Stimulated activated CD8-positive, alpha-beta memory T cell treated with anti-CD3 and anti-CD28 coated beads, Interleukin-4, amount 100 ng/mL, for 1 hour (primary cell): ENCODE measurements at places on chromosomes 6 and 20.

DNA sequence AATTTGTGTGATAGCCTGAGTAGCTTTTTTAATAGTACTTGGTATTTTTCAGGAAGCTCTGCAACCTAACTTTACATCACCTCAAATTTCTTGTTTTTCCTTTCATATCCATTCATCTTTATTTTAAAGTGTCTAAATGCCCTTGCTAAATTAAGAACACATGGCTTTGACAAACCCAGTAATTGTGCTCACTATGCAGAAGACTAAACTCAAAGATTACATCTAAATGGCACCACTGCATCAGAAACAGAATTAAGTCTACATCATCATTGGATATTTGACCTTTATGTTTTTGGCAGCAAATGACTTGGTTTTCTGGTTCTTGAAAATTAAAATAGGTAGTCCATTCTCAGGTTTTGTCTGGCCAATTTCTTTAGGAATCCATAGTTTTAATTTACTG lies 69.6 kb upstream of the HDGFL1 start:
- no peak for DNase-seq

DNA sequence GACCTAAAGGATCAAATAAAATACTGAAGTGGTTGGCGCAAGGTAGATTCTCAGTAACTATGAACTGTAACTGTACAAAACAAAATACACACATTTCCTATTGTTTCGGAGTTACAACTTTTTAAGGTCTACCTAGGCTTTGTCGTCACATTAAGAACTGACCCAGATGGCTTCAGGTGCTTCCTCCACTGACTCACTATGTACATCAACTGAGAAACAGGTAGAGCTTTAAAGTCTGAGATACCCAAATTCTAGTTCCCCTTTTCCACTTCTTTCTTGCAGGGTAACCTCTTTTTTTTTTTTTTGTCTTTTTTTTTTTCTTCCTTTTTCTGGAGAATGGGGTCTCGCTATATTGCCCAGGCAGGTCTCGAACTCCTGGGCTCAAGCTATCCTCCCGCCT lies 5.5 kb downstream of the SNRPB start:
- no peak for DNase-seq

- no peak for DNase-seq
Observed at GRCh38 chr6:31309641-31310040, 37.7 kb upstream of the HLA-C start.

- no peak for DNase-seq
Observed at GRCh38 chr6:110089323-110089722, 90.1 kb downstream of the WASF1 start.

- DNase-seq, result no peak
Observed at GRCh38 chr20:1391640-1392442, 1.0 kb downstream of the FKBP1A start.

DNA sequence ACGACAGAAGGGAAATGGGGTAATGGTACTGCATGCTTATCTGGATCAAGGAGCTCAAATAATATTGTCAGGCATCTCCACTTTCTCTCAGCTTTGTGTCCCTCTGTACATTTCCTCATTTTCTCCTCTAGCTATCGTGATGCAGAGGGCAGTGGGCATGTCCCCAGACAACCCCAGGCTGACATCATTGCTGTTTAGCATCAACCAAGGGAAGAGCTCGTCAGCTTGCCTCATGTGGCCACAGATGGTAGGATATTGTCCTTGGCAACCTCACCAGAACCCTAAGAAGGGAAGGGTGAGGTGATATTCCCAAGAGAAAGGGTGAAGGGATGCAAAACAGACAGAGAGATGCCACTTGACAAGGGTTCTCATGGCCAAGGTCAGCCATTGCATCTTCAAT lies 58.3 kb downstream of the MAFB start:
- DNase-seq, result no peak

DNA sequence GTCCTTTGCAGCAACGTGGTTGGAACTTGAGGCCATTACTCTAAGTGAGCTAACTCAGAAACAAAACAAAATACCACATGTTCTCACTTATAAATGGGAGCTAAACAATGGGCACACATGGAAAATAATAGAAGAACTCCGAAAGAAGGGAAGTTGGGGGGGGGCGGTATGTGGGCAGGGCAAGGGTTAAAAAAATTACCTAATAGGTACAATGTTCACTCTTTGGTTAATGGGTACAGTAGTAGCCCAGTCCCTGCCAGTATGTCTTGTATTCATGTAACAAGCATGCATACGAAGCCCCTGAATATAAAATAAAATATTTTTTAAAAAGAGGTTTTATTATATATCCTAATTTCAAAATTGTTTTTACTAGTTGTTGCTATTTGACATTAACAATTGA lies 15.3 kb upstream of the FHL5 start:
- DNase-seq, result no peak

DNA sequence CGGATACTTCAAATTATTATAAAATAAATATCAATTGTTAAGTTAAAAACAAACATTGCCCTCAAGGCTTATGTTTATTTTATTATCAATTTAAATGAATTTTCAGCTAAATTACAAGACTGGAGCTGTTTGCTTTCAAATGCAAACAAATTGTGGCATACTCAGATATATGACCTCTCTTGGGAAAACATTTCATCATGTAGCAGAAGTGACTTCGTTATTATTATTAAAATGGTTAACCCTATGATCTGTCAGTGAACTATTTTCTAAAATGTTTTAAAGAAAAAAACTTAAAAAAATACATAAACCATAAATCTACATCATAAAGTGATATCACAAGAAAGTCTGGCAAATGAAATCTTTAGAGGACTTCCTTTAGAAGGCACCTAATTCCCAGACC lies 72.5 kb downstream of the MAN1A1 start:
- DNase-seq, result no peak

- DNase-seq, result no peak
Observed at GRCh38 chr20:48722002-48722731, 105.6 kb downstream of the PREX1 start.

- DNase-seq, result no peak
Observed at GRCh38 chr6:7815716-7816115, 89.8 kb downstream of the BMP6 start.

GRCh38 chr6:16948396-16948795 lies 153.5 kb upstream of the STMND1 start:
- no peak for DNase-seq

DNA sequence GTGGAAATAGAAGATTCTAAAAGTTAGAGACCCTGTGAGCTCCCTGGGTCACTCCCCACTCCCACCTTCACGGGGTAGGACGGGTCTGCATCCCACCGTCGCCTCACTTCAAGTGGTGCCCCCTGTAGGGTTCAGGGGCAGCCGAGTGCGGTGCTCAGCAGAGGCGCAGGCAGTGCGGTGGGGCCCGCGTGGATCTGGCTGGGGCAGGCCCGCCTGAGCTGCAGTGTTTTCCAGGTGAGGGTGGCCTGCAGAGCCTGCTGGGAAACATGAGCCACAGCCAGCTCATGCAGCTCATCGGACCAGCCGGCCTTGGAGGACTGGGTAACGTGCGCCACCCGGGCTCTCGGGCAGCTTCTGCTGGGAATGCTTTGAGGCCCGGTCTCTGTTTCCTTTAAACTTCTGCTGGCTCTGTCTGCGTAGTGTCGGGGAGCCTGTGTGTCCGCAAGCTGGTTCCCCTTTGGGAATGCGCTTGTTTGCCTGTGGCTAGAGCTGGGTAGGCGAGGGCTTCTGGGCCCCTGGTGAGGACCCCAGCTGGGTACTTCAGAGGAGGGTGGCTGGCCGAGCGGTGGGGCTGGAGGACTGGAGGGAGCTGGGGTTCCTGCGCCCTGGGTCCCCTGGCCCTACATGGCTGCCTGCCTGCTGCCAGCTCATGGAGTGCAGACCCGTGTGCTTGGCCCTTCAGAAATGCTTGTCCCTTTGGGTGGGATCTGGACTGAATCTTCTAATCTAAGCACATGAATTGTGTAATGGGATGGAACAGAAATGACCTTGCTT lies 3.8 kb downstream of the ADRM1 start:
- DNase-seq, result no peak

GRCh38 chr6:108581237-108581931 lies 20.7 kb downstream of the FOXO3 start:
- DNase-seq, result no peak
